ENCODE measurements at places on chromosomes 3 and 15. TPM values are rescaled to one million over a fixed set of nuclear protein-coding genes. Genes with fewer than 3 reads are reported as not detected.

The IGF2BP2 gene
- total RNA-seq, result 50.7 TPM

The LTK gene
- total RNA-seq, result not detected

The SNX22 gene
- 0.40 TPM for total RNA-seq

The PLSCR5 gene
- not detected for total RNA-seq

The IQCB1 gene
- 9.7 TPM for total RNA-seq

The ACTC1 gene
- 0.52 TPM for total RNA-seq

The KCNMB2 gene
- total RNA-seq, result 0.39 TPM

The CCK gene
- total RNA-seq, result 5.9 TPM

The IGDCC3 gene
- 0.08 TPM for total RNA-seq

The ATP13A4 gene
- not detected for total RNA-seq

The RNF7 gene
- 73.1 TPM for total RNA-seq

The CHRM5 gene
- total RNA-seq, result not detected

The TSPAN3 gene
- total RNA-seq, result 150 TPM

The SECISBP2L gene
- total RNA-seq, result 17.8 TPM

The SERP1 gene
- total RNA-seq, result 349 TPM

The IMPG2 gene
- total RNA-seq, result 0.24 TPM

The TMCO5A gene
- not detected for total RNA-seq

The NLGN1 gene
- total RNA-seq, result 1.4 TPM

The ANKRD63 gene
- total RNA-seq, result not detected

The DPPA2 gene
- not detected for total RNA-seq

The ITIH1 gene
- not detected for total RNA-seq

The LYSMD4 gene
- 3.6 TPM for total RNA-seq

The COPB2 gene
- total RNA-seq, result 148 TPM

The CEP19 gene
- 3.4 TPM for total RNA-seq

The FBXO40 gene
- not detected for total RNA-seq

The GOLGA6L10 gene
- not detected for total RNA-seq

The RBMS3 gene
- total RNA-seq, result 21.4 TPM

The ZPLD1 gene
- total RNA-seq, result not detected

The SOX14 gene
- total RNA-seq, result not detected

The CCDC39 gene
- total RNA-seq, result not detected

The SCAMP5 gene
- total RNA-seq, result 1.4 TPM

The FOXB1 gene
- total RNA-seq, result not detected

The LRRC31 gene
- total RNA-seq, result not detected

The COLQ gene
- total RNA-seq, result not detected

The SLC2A2 gene
- not detected for total RNA-seq
